ENCODE measurements at places on chromosomes 4 and X.

DNA sequence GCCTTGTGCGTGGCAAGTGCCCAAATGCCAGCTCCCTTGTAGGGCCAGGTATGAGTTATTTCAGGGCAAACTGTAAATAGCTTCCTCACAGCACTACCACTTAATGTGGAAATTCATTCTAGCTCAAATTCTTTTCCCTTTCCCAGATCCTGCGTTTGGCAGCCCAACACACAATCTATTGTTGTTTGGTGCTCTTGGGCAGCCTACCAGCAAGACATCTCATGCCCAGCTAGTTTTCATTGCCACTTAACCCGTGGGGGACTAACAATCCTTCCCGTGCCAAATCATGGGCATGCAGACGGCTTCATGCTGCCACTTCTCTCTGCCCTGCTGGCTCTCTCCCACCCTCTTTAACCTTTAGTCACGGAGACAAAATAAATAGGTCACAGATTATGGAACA is 454.2 kb downstream of the GRIA2 start:
- DNase-seq = no peak

- DNase-seq = no peak
These were observed 1826.0 kb downstream of the STIM2 start for GRCh38 chr4:28686618-28687017.

GRCh38 chrX:20499763-20500162 is 233.1 kb upstream of the RPS6KA3 start:
- no peak for DNase-seq

DNA sequence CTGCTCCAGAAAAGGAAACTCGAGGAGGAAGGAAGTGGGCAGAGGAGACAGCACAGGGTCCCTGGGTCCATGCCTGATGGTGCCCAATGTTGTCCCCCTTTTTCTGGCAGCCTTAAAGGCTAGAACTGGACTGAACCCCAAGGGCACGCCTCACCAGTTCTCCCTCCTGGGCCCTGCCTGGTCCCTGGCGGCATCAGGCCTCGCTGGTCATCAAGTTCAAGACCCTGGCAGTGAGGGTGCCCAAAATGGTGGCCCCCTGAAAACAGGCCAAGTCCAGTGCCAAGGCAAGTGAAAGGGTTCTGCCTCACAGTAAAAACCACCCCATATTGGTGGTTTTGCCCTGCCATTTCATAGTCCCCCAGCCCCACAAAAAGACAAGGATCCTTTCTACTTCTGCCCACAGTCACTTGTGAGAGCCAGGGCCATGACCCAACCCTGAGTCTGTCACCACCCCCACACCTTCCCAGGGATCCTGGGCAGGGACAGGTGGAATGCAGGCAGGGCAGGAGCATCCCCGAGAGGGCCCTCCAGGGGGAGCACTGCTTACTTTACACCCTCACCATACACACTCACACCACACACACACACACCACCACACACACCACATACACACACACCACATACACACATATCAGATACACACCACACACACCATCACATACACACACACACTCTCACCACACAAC is 107.6 kb downstream of the DCTD start:
- no peak for DNase-seq
